ENCODE measurements at places on chromosomes 5 and 9. TPM values are rescaled to one million over a fixed set of nuclear protein-coding genes. Genes with fewer than 3 reads are reported as not detected.

INSL4 gene
- not detected for total RNA-seq

SOHLH1 gene
- total RNA-seq = not detected

PTGES gene
- 1.1 TPM for total RNA-seq

COL27A1 gene
- 12.8 TPM for total RNA-seq

NMUR2 gene
- total RNA-seq = not detected

ZDHHC11B gene
- 5.5 TPM for total RNA-seq

PPP1R26 gene
- total RNA-seq = 26.3 TPM

SLC2A8 gene
- total RNA-seq = 14.5 TPM
